ENCODE measurements at places on chromosomes 13 and 19. TPM values are rescaled to one million over a fixed set of nuclear protein-coding genes. Genes with fewer than 3 reads are reported as not detected.

GRCh38 chr13:74979703-74980102 is 502.3 kb downstream of the TBC1D4 start:
- no peak for DNase-seq

DNA sequence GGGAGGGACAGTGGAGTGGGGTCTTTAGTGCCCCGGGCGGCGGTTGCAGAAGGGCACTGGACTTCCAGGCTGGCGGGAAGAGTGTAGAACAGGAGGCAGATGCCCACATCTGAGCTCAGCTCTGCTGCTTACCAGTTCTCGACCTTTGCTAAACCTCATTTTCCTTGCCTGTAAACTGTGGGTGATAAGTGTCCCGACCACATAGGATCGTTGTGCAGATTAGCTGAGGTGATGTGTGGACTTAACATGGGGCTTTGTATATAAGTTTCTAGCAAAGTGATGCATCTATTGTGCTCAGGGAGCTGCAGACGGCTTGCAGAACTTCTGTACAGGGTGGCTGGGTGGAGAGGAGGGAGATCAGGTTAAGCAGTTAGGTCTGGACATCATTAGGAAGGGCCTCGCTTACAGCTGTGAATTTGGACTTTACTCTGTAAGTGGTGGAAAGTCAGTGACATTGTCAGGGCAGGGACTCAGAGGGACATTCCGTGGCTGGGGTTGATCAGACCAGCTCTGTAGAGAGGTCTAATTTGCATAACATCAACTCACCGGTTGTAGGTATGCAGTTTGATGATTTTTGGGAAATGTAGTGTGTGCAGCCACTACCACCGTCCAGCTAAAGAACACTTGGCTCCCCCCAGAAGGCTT is 70.0 kb downstream of the SPATA13 start:
- no peak for DNase-seq

GRCh38 chr19:34838753-34839431 is 65.9 kb upstream of the ZNF599 start:
- DNase-seq: peak; percentile 30

DNA sequence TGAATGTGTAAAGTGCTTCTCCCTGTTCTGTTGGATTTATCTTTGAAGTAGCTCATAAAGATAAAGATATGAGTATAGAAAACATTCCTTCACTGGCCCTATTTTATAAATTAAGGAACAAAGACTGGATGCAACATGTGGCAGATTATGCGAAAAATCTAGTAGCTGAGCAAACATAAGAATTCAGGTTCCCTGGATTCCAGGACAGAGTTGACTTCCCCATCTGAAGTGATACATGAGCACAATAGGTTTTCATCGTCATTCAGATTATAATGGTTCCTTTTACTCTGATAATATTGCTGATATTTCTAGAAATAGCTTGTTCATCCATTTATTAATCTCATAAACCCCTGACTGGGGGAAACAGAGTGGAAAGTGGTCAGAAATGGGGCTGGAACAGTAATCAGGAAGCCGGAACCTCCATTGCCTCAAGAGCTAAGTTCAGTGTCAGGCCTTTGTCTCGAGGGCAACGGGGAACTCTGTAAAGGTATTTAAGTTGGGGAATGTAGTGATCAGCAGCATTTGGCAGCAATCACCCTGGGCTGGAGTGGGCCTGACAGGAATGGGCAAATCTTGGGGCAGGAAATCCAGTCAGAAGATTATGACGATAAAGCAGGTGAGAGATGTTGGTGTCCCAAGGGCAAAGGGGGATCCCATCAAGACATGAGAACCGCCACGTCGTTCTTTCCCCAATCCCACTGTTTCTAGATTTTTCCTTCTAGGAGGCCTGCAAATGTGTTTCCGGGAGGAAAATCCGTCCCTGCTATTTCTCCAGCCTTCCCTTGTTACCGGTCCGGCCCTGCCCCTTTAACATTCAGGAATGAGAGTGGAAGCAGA is 232.5 kb upstream of the SERP2 start:
- DNase-seq: no peak

DNA sequence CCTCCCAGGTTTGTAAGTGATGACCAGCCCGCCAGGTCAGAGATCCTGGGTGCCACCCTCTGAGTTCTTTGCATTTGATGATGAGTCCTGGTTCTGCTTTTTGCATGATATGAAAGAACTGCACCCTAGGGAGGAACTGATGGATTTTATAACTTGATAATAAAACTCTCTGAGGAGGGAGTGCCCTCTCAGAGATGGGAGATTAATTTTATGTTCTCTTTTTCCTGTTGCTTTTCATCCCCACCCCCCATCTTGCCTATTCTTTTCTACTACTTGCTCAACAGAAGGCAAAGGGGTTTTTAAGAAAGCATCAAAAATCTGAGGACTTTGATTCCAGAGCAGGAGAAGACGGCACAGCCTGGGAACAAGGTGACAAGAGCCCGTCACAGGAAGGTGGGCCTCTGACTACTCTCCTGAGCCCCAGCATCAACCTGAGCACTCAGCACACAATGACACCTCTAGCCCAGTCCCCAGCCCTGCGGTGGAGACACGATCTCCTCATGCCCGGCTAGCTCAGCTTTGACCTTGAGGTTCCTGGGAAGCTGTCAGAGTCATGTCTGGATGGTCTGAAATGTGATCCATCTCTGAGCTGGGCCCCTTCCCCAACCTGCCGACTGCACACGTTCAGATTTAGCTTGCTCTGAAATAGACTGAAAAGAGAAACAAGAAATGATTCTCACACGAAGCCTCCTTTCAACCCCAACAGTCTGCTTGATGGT is 69.1 kb downstream of the SIAH3 start:
- no peak for DNase-seq

DNA sequence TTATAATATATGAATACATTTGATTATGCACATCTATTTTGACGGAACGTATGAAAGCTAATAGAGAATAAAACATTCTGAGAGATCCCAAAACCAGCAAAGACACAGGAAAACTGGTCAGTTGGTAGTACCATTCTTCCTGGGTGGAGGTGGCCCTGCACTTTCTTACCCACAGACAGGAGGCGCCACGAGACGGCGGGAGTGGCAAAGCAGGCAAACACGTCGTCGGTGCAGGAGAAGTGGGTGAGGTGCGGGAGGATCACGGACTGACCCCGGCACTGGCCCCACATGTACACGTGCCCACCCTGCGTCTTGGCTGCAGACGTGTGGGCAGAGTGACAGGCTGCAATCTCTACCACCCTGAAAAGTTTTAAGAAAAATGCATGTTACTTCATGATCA is 36.1 kb downstream of the RCBTB1 start:
- DNase-seq: no peak

- DNase-seq: no peak
Observed at GRCh38 chr19:35975608-35976214, 19.3 kb upstream of the SDHAF1 start.

GRCh38 chr19:12787458-12787857 is 3.8 kb upstream of the JUNB start:
- no peak for DNase-seq

DNA sequence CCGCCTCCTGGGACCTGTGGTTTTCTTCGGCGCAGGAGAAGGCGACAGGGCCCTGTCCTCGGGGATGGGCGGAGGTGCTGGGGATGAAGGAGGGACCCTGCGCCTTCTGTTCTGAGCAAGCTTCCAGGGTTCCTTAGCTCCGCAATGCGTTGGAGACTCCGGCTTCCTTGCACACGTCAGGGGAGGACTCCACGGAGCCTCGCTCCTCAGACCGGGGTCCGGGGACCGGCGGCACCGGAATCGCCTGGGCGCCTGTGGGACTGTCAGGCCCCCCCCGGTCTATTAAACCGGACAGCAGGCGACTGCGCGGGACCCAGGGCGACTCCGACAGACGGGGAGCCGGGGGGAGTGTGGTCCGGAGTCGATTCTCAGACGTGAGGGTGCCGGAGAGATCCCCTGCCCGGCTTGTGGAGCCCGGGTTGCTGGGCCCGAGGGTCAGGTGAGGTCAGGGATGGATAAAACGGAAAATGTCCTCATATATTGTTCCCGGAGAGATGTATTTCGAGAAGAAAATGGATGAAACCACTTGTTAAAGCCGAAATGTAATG is 227.4 kb downstream of the TEX29 start:
- DNase-seq: no peak

DNA sequence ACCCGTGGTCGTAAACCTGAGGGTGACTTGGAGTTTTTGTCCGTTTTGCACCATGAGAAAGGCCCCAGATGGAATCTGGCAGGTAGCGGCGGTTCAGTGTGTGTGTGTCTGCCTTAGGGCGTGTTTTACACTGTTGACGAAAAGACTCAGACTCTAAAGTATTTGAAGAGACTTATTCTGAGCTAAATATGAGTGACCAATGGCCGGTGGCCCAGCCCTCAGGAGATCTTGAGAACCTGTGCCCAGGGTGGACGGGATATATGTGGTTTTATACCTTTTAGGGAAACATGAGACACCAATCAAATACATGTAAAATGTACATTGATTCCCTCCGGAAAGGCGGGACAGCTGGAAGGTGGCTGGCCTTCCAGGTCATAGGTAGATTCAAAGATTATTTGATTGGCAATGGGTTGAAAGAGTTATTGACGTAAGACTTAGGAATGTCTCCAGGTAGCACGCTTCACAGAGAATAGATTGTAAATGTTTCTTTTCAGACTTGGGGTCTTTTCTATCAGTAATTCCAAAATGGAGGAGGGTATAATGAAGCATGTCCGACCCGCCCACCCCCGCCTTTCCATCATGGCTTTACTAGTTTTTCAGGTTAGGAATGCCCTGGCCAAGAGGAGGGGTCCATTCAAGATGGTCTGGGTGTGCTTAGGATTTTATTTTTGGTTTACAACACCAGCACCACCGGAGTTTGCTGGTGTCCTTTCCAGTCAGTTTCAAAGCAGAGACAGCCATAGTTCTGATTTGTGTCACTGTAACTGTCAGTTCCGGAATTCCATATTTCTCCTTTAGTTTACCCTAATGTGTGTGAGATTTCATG is 1.0 kb upstream of the ZNF529 start:
- DNase-seq: no peak

- no peak for DNase-seq
Observed at GRCh38 chr13:109400624-109401257, 385.6 kb downstream of the IRS2 start.

- DNase-seq: no peak
Observed at GRCh38 chr19:28633319-28634018, 579.5 kb downstream of the UQCRFS1 start.

DNA sequence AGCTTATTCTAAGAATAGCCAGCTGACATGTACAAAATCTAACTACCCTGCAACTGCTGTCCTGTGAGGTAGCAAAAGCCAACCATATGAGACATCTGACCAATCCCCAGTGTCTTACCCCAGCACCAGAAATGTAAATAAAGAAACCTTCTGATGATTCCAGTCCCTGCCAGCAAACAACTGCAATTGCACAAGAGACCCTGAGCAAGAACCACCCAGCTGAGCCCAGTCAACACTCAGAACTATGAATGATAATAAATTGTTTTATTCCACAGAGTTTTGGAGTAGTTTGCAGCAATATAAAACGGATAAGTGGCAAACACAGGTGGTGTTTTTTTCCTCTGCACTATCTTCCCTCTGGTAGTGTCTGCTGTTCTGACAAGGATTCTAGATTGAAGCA is 94.9 kb downstream of the ERCC5 start:
- no peak for DNase-seq

DNA sequence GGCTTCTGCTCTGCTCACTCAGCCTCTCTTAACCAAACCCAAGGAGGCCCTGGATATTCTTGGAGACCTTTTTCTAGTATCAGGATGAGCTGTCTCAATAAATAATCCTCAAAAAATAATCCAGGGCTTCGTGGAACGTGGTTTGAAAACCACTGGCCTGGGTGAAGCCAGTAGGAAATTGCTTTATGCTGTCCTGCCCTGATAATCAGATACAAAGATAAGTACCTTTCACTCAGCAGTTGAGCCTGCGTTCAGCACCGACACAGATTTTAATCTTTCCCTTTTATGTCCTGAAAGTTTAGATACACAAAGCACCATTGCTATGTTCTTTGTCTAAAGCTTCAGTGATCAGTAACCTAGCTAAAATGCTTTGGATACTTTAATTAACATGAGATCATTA is 460.0 kb downstream of the RFC3 start:
- no peak for DNase-seq

DNA sequence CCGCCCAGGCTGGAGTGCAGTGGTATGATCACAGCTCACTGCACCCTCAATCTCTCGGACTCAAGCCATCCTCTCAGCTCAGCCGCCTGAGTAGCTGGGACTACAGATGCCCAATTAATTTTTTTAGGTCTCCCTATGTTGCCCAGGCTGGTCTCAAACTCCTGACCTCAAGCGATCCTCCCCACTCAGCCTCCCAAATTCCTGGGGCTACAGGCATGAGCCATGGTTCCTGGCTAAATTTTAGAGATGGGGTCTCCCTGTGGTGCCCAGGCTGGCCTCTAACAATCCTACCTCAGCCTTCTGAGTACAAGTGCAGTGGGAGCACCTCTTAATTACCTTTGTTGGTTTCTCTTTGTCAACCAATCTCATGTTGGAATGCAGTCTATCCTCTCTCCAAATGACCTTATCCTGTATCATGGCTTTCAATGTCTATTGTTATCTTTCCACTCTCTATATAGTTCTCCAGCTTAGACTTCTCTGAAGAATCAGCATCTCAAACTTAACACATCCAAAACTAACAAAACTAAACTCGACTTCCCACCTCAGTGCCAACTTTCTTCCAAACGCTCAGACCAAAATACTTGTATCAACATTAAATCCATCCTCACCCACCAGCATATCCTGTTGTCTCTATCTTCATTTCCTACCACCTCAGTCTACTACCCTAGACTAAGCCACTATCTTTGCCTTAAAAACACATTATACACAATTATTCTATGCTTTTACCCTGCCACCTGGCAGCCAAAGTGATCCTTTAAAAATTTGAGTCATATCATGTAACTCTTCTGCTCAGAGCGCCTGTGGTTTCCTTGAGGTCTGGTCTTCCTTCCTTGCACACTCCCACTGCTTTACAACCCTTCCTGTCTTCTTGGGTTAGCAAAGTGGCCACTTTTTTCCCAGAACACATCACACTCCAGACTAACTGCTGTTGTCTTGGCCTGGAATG is 6.7 kb downstream of the TPT1 start:
- no peak for DNase-seq

DNA sequence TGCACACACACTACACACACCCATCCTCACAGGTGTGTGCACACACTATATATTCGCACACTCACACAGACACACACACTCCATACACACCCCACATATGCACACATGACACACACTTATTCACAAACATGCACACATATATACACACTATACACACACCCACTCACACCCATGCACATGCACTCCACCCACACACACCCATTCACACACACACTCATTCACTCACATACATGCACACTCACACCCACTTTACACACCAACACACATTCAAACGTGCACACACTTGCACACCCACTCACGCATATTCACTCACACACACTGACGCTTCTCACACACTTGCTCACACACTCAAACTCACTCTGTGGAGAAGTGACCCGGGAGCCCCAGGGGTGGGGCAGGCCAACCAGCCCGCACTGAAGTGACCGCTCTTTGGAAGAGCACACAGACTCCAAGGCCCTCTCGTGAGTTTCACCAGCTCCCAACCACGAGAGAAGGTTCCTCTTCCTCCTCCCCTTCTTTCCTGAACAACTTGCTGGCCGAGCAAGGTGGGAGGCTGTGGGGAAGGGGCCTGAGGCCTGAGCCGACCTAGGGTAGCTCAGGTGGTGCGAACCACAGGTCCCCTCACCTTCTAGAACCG is 86.1 kb upstream of the TM9SF2 start:
- DNase-seq: no peak

The TMC4 gene
- total RNA-seq: not detected

The OR7C1 gene
- total RNA-seq: not detected

The LHB gene
- not detected for total RNA-seq

The OR1I1 gene
- total RNA-seq: not detected

The RUBCNL gene
- 1.2 TPM for total RNA-seq

Measured in activated naive CD4-positive, alpha-beta T cell treated with anti-CD3 and anti-CD28 coated beads, Interleukin-2, amount 50 U/mL, for 72 hours (primary cell).